CD4-positive, alpha-beta T cell (primary cell): ENCODE measurements at places on chromosomes 13 and 19. TPM values are rescaled to one million over a fixed set of nuclear protein-coding genes. Genes with fewer than 3 reads are reported as not detected.

SRRM5 gene
- 0.56 TPM for total RNA-seq

SIGLEC14 gene
- 1.3 TPM for total RNA-seq

DNA sequence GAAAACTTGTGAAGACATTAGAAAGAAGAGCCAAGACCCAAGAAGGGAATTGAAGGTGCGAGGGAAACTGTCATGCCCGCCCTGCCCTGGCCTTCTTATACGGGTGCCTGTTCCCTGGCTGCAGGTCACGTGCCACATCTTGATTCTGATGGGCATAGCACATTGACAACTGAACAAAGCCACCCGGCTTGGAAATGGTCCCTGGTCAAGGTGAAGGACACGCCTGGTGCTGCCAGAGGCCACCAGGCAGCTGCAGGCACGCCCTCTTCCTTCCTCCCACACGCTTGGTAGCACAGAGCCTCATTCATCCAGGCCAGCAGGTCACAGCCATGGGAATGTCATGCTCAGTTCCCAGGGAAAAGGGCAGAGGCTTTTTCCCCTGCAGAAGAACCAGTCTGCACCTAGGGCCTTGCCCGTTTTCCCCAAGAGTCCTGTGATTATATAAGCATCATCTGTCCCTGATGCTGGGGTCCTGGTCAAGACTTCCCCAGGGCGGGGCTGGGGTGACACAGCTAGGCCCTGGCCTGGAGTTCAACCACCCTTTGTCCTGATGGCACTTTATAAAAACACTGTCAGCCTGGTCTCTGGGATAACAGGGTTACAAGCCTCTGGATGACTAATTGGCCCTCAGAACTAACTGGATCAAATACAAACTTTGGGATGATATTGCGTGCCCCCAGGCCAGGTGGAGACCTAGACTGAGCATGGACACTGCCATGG is 56.0 kb downstream of the CDADC1 start:
- H3K4me1 ChIP-seq: peaks cover 11% of the 10 kb centered on the region
- H3K4me3 ChIP-seq: no peak overlapping the region

- H3K27ac ChIP-seq: no peak overlapping the region
- no peaks in the 10 kb centered on the region for H3K4me1 ChIP-seq
- no peaks in the 10 kb centered on the region for H3K36me3 ChIP-seq
- no peak overlapping the region for H3K4me3 ChIP-seq
- no peak for DNase-seq
- H3K27me3 ChIP-seq: no peaks in the 10 kb centered on the region
These were observed 337.7 kb downstream of the DNAJC15 start for GRCh38 chr13:43360892-43361610.

GRCh38 chr19:1863328-1863637 is at the start of gene KLF16:
Gene KLF16, minus strand, starts transcription at chr19:1863579. Its CDS starts 82 bp downstream, at chr19:1863497.
- peak within 1 kb of the TSS; percentile 74 for H3K27ac ChIP-seq
- H3K36me3 ChIP-seq: no peaks in the 10 kb centered on the region
- H3K27me3 ChIP-seq: no peaks in the 10 kb centered on the region
- peak within 1 kb of the TSS; percentile 83 for H3K4me3 ChIP-seq
- no peak for DNase-seq

GRCh38 chr13:104288496-104288895 is 1222.3 kb upstream of the SLC10A2 start:
- H3K27me3 ChIP-seq: no peaks in the 10 kb centered on the region
- no peaks in the 10 kb centered on the region for H3K36me3 ChIP-seq
- H3K4me1 ChIP-seq: no peaks in the 10 kb centered on the region
- H3K27ac ChIP-seq: no peak overlapping the region

DNA sequence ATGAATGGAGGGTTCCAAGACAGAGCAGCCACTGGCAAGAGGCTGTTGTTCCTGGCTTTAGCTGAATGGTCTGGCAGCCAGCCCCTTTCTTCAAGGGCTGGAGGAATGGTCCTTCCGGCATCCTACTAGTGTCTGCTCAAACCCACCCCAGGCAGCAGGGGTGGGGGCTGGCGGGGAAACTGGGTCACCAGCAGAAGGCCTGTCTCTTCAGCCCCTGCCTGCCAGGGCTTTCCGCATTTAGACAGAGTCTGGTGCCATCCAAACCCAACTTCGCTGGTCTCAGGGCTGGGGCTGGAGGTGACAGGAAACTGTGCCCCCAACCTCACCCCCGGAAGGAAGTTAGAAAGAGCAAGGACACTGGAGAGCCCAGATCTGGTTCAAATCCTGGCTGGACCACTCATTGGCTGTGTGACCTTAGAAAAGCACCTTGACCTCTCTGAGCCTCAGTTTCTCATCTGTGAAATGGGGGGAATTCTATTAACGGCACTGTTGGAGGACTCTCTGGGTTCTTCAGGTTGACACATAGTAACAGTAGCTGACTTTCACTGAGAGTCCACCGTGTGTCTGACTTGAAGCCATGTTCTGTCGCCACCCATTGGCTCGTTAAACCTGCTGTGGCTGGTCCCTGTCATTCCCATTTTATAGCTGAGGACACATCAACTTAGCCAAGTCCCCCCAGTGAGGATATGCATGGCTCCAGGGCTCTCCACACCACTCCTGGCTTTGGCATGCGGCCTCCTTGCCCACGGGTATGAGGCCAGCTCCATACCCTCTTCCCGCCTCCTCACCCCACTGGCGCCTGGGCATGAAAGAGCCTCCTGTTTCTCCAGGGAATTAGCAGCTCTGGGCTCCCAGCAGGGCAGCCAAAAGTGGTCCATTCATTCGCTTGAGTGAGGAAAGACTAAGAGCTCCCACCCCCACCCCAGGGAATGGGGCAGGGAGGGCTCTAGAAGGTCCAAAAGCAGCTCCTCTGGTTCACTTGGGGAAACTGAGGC is 2.5 kb upstream of the NR2C2AP start:
- H3K27me3 ChIP-seq: no peaks in the 10 kb centered on the region
- H3K36me3 ChIP-seq: peaks cover 6% of the 10 kb centered on the region
- H3K4me3 ChIP-seq: no peak overlapping the region
- H3K27ac ChIP-seq: no peak overlapping the region
- H3K4me1 ChIP-seq: peaks cover 48% of the 10 kb centered on the region

DNA sequence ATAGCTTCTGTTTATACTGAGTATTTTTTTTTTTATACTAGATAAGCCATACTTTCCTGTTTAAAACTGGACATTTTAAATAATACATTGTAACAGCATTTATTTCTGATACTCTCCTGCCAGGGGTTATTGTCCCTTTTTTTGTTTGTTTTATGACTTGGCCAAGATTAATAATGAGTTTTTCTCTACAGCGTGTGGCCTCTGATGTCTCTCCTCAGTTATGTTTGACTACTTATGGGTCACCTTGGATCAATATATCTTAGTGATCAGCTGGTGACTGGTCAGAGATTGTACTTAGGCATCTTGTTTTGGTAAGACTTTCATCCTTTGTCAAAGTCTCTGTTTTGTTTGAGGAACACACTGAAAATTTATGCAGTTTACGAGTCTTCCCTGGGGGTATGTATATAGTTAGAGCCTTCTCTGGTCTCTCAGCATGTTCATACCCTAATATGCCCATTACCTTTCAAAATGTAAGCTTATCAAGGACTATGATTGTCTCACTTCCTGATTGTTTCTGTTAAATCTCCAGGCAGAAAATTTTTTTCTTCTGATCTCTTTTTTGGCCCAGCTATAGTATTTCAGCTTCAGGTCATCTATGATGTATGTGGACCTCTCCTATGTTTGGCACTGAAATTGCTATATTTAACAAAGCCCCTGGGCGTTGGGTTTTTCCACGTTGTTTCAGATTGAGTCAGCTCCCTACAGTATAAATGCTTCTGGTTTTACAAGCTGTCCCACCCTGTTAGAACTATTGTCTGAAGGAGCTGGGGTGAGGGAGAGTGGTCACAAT is 87.9 kb downstream of the URI1 start:
- H3K4me3 ChIP-seq: no peak overlapping the region
- no peaks in the 10 kb centered on the region for H3K4me1 ChIP-seq
- H3K27ac ChIP-seq: no peak overlapping the region
- peaks cover 16% of the 10 kb centered on the region for H3K36me3 ChIP-seq
- H3K27me3 ChIP-seq: no peaks in the 10 kb centered on the region

- no peak overlapping the region for H3K27ac ChIP-seq
- H3K4me3 ChIP-seq: no peak overlapping the region
- no peak for DNase-seq
- H3K4me1 ChIP-seq: no peaks in the 10 kb centered on the region
These were observed 482.0 kb downstream of the DIAPH3 start for GRCh38 chr13:59681636-59682311.
